ENCODE measurements at places on chromosomes 11 and 22. TPM values are rescaled to one million over a fixed set of nuclear protein-coding genes. Genes with fewer than 3 reads are reported as not detected.
A peak's percentile ranks its signal among the peaks of the same experiment; 100 is the strongest.

DNA sequence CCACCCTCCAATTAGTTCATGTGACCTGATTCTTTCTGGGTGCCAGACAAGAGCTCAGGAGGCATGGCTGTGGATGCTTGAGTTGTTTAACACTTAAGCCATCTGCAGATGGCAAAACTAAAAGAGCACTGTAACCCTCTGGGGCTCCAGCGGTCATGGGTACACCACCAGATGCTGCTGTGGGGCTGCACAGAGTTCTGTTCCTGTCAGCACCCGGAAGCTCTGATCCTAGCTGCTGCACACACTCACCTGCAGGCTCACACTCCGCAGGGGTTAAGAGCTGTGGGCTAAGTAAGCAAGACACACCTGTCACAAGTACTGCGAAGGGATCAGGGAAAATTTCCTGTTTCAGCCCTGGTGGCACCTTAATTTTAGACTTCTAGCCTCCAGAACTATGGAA, 307.8 kb downstream of the C11orf87 start:
- DNase-seq: no peak

Gene PHOX2A
- polyA plus RNA-seq: not detected

- no peak for DNase-seq
Measured at GRCh38 chr11:130088217-130088616, 18.5 kb downstream of the APLP2 start.

DNA sequence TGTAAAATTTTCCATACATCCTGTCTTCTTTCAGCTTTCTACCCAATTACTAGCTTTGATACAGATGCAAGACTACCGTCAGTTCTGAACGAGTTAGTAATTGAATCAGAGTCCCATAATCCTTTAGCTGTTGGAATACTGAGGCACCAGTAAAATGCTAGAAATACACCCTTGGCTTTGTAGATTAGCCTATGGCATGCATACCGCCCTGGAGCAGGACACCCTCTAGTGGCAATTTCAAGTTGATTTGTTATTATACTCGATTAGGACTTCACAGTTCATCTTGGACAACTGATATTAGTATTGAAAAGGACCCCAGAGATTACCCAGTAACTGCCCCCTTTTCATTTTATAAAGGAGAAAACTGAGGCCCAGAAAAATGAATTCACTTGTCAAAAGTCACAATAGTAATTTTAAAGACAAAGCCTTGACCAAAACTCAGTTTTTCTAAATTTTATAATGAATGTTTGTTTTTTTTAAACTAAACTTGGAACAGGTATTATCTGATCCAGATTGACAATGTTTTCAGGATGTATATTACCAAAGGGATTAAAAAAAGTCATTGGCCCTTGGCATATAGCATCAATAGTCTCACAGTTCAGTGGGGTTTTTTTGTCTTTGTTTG, 72.6 kb downstream of the HIPK3 start:
- DNase-seq: peak; percentile 67

GRCh38 chr11:75986966-75987365, 172.0 kb downstream of the UVRAG start:
- no peak for DNase-seq

Gene MYOD1
- 41.3 TPM for polyA plus RNA-seq
